ENCODE measurements at places on chromosomes 11 and 22.

DNA sequence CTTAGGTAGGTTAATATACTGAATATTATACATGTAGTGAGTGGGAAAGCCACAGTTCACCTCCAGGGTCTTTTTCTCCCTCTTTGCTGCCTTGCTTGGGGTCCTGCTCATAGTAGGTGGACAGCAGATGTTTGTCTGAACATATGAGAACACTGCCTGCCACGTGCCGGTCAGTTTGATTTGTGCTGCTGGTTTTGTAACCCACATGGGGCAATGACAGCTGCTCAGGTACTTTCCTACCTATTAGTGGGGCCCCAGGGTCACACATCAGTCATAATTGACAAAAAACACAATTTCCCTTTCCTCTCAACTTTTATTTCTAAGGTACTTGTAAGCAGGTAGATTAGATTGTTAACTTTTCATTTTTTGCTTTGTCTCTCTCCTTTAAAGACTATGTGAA, 43.8 kb downstream of the BMAL1 start:
- DNase-seq: no peak

DNA sequence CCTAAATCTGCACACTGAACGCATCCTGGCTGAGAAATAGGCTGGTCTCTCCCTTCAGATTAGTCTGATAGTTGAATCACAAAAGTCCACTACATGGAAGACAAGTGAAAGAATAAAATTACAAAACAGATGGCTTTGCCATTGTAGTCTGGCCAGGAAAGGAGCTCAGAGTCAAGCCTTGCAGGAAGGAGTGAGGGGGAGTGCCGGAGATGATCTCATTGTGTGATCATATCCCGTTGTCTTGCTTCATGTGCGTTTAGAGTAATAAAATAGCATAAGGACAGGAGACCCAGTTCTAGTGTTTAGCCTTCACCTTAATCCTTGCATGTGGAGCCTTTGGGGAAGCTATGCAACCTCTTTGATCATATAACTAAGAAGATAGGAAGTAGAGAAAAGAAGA, 666.7 kb upstream of the RAG2 start:
- DNase-seq: no peak

GRCh38 chr11:125939081-125939521, 6.7 kb upstream of the VSIG10L2 start:
- DNase-seq: no peak

GRCh38 chr11:72812967-72813739, 1.1 kb upstream of the ATG16L2 start:
- peak; percentile 51 for DNase-seq

- DNase-seq: no peak
Measured at GRCh38 chr11:134332189-134332631, 422 bp downstream of the GLB1L2 start.

DNA sequence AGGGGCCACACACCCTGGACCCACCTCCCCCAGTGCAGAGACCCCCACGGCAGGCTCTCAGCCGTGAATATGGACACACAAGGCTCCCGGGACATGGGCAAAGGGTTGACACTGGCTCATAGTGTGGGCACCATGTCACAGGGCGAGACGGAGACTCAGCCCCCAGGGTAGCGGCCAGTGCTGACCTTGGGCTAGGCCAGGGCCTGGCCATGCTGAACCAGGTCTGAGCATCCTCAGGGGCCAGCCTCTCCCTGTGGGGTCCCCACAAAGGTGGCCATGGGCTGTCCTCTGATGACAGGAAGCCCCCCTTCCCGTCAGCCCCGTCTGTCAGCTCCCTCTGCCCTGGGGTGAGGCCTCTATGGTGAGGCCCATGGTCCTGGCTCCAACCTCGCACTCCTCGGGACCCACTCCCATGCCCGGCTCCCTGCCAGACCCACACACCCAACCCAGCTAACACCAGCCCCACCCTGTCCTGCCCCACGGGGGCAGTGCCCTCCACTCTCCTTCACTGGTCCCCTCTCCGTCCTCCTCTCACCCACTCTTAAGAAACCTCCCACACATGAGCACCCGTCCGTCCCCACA, 19.0 kb upstream of the PRODH start:
- no peak for DNase-seq

GRCh38 chr11:106540001-106540400, 462.5 kb downstream of the AASDHPPT start:
- DNase-seq: no peak

GRCh38 chr11:74322667-74323066, 11.2 kb upstream of the P4HA3 start:
- no peak for DNase-seq

GRCh38 chr11:17905477-17905876, 107.4 kb downstream of the SERGEF start:
- no peak for DNase-seq

GRCh38 chr22:22856885-22857606, 30.6 kb upstream of the IGLL5 start:
- DNase-seq: no peak

DNA sequence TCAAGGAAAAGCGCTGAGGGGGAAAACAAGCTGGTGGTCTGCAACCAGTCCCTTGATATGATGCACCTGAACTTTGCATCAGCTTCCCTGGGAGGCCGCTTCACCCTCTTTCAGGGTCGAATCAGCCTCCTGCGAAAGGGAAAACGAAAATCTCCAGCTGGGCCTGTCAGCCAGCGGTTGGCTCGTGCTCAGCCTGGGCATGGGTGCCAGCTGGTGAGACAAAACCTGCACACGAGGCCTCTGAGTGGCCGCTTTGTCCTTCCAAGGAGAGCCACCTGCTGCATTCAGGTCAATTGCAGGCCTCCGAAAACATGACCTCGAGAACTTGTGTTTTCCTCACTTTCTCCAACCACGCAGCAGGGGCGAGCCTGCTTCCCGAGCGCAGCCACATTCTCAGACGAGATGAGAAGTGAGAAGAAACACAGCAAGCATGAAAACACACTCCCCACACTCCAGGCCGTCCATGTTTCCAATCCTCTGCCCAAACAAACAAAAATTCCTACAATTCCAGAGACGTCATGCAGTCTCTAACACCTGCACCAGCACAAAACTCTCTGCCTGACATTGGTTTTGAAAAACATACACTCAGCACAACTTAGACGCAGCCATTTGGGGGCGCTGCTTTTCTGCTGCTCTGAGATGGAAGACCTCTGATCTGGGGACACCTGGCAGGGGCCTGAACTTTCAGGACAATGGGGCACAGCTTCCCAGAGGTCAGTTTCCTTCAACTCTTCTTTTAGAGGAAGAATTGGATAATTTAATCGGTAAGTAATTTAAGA, 77.1 kb downstream of the DHCR7 start:
- DNase-seq: no peak

- DNase-seq: no peak
Measured at GRCh38 chr11:48087974-48088681, 107.8 kb downstream of the PTPRJ start.

DNA sequence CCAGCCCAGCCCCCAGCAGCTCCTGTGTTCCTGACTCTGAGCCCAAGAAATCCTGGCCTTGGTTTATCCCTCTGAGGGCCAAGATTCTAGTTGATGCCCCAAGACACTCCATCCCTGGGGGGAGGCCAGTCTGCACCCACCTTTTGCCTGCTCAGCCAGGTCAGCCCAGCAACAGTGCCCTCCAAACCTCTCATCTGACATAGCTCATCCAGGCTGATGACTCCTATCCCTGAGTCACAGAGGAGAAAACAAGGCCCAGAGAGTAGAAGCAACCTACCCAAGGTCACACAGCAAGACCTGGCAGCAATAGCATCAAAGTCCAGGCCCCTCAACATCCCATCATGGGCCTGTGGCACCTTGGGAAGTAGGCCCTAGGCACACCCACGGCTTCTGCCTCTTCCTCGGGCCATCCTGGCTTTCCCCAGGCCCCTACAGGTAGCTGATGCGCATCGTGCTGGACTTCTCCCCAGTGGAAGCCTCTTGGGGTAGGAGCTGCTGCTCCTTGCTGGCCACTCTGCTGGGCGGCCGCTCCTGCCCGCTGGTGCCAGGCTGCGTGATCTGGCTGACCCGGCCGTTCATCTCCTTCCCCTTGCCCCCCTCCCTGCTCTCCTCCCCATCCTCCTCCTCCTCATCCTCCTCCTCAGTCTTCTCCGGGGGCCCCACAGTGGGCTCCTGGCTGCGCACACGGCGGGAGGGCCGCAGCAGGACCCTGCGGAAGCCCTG, 6.0 kb downstream of the SSTR3 start:
- DNase-seq: no peak

DNA sequence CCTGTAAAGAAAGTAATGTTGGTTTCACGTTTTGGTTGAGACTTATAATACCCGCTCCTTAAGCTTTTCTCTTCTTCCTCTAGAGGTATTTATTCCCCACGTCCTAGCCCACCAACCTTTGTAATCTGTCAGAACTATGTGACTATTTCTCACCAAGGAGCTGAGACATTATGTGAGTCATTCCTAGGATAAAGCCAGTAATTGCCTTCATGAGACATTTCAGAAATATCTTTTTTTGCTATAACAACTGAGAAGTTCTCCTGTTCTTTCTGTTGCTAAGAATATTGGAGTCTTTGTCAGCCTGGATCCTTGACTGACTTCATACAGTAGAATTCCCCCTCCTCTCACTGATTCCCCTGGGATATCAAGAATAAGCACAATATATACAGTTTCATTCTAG, 1497.0 kb upstream of the TENM4 start:
- no peak for DNase-seq

DNA sequence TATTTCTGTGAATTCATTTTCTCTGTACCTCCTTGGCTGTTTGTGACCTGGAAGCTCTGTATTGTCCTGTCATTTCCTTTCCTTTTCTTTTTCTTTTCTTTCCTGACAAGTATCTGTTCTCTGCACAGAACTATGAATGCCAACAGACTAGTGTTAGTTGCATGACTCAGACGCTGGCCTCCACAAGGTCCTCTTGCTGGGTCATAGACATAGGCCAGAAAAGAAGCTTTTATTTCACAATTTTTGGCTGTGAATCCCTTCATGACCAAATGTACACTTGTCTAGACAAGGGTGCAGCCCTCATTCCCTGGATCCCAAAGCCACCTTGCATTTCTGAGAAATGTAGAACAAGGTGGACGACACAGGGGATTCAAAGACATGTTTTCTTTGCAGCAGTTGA, 104.1 kb upstream of the MTNR1B start:
- no peak for DNase-seq

- DNase-seq: no peak
Measured at GRCh38 chr11:109085708-109086373, 336.1 kb upstream of the C11orf87 start.

GRCh38 chr11:47448566-47449427, at the start of gene RAPSN:
Gene RAPSN, minus strand, starts transcription at chr11:47449136. Its CDS starts 172 bp downstream, at chr11:47448964.
- DNase-seq: no peak

DNA sequence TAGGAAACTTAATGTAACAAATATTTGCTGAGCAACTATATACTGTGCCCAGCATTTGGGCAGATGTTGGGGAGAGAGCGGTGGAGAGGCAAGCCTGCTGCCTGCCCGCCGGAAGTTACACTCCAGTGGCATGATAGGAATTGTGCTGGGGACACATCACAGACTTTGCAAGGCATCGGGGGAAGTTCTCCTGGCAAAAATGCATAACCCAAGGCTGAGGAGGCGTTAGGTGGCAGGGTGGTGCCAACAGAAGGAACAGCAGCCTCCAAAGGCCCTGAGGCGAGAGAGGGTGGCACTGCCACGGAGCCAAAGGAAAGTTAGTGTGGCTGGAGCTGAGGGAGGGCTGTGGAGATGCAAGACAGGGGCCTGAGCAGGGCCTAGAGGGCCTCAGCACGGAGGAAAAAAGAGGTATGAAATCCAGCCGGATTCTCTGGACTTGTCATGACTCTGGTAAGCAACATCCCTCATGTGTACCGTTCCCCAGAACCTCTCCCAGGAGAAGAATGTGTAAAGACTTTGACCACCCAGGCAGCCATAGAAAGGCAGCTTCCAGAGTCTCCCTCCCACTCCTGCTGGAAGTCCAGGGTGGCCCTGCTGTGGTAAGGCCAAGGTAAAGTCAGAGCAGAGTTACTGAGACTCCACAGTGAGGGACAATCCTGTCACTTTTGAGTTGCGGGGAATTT, 76.1 kb upstream of the RAB1B start:
- DNase-seq: no peak

GRCh38 chr22:19766240-19766510, 5.6 kb downstream of the TBX1 start:
- no peak for DNase-seq

- no peak for DNase-seq
Measured at GRCh38 chr11:8593935-8594909, at the start of gene STK33. Gene STK33, minus strand, starts transcription at chr11:8594228. Its CDS starts 119,323 bp downstream, at chr11:8474905.

DNA sequence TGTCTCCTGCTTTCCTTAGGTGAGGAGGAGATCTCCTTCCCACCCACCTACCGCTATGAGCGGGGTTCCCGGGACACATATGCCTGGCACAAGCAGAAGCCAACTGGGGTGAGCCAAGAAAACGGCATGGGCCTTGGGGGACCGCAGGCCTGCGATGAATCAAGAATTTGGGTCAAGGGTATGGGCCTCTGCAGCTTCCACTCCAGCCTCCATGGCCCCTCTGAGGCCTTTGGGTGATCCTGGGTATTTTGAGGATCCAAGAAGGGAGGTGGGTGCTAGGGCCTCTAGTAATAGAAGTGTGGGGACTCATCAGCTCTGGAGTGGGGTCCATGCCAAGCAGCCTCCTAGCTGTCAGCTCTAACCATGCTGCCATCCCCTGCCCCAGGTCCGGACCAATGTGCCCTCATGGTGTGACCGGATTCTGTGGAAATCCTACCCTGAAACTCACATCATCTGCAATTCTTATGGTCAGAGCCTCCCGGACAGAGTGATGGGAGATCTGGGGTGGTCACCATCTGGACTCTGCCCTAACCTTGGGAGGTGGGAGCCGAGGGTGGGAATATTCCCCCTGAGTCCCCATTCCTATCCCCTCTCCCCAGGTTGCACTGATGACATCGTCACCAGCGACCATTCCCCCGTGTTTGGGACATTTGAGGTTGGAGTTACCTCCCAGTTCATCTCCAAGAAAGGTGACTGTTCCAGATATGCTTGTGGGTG, 8.6 kb downstream of the INPPL1 start:
- DNase-seq: no peak

DNA sequence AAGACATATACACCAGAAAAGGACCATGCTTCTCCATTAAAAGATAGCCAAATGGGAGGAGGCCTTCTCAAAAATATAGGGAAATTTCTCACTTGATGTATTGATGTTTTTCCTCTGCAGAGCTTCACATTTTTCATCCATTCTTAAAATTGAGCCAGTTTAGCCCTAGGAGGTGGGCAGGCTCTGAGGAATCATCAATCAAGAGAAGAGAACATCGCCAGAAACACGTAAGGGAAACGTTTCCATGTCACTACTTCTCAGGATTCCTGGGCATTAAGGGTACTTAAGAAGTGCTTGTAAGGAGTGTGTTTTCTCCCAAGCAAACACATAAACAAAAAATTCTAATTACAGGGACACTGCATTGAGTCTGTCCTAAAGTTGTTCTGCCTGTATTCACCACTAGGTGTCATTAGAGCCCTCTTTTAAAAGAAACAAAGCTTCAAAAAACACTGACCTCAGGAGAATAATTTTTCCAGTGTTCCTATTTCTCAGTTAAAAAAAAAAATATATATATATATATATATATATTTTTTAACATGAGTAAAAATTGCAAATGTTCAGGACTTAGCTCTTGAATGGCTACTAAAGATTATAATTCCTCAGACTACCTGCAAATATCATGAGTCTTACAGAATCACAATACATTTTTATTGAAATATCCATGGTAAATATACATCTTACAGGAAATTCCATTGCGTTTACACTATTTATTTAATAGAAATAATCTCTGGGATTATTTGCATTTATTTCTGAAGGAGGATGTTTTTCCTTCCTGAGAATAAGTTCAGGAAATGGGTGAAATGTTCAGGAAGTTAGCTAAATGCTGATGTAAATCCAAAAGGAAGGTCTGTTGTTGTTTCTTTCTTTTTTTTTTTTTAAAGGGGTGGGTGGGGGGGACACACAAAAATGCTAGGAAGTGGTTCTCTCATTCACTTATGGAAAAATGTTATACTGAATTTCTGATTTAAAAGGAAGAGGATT, 16.0 kb downstream of the FZD4 start:
- no peak for DNase-seq

- no peak for DNase-seq
Measured at GRCh38 chr22:35538801-35539321, 1.8 kb upstream of the RASD2 start.

All from activated CD8-positive, alpha-beta memory T cell treated with anti-CD3 and anti-CD28 coated beads for 4 hours (primary cell).